ENCODE measurements at places on chromosomes 1 and 21. TPM values are rescaled to one million over a fixed set of nuclear protein-coding genes. Genes with fewer than 3 reads are reported as not detected.

KIAA0040 gene
- under 0.01 TPM for total RNA-seq

EBNA1BP2 gene
- 92.1 TPM for total RNA-seq

ELAPOR1 gene
- under 0.01 TPM for total RNA-seq

RCAN3 gene
- total RNA-seq, result 8.5 TPM

FGR gene
- not detected for total RNA-seq

OPRD1 gene
- not detected for total RNA-seq

CRABP2 gene
- 45.6 TPM for total RNA-seq

PLPP3 gene
- total RNA-seq, result 251 TPM

FCRL6 gene
- total RNA-seq, result not detected

KIF26B gene
- total RNA-seq, result under 0.01 TPM

DIPK1A gene
- total RNA-seq, result 5.9 TPM

GNB1 gene
- total RNA-seq, result 85.8 TPM

SPATA45 gene
- not detected for total RNA-seq

PTPRC gene
- total RNA-seq, result not detected

FLG2 gene
- not detected for total RNA-seq

CAMK1G gene
- under 0.01 TPM for total RNA-seq

COL9A2 gene
- total RNA-seq, result 0.73 TPM

PPM1J gene
- 1.1 TPM for total RNA-seq

PLEKHA6 gene
- 0.20 TPM for total RNA-seq

TMEM269 gene
- not detected for total RNA-seq

RAB42 gene
- total RNA-seq, result 8.5 TPM

SLAMF7 gene
- total RNA-seq, result not detected

S100A12 gene
- total RNA-seq, result not detected

TINAGL1 gene
- total RNA-seq, result 0.39 TPM

SPATA21 gene
- total RNA-seq, result not detected

ZNF593OS gene
- under 0.01 TPM for total RNA-seq

EFNA4 gene
- total RNA-seq, result 0.73 TPM

TRNP1 gene
- total RNA-seq, result 23.9 TPM

NPPB gene
- total RNA-seq, result not detected

CD1B gene
- not detected for total RNA-seq

HLCS gene
- 37.1 TPM for total RNA-seq

ZC3H11A gene
- 71.3 TPM for total RNA-seq

IFI44 gene
- total RNA-seq, result 26.5 TPM

ATP6V1G3 gene
- total RNA-seq, result not detected

IBA57 gene
- 3.7 TPM for total RNA-seq

SPRTN gene
- total RNA-seq, result 15.1 TPM

CNR2 gene
- total RNA-seq, result not detected

OR2T35 gene
- total RNA-seq, result not detected

All from subcutaneous preadipocyte (primary cell).